Right atrium auricular region (tissue), 2 donors: ENCODE measurements at places on chromosomes 13 and 19. TPM values are rescaled to one million over a fixed set of nuclear protein-coding genes. Genes with fewer than 3 reads are reported as not detected.

The FLT3 gene
- total RNA-seq = 0.26 TPM

The ZNF256 gene
- 5.7 TPM for total RNA-seq

The CFAP97D2 gene
- not detected for total RNA-seq

GRCh38 chr13:76470991-76471390 lies 415.2 kb downstream of the KCTD12 start:
- peaks cover 9% of the 10 kb centered on the region for H3K4me1 ChIP-seq
- no peak for DNase-seq
- peak overlapping the region; percentile 24 for H3K27ac ChIP-seq
- H3K4me3 ChIP-seq = no peak overlapping the region
- no peaks in the 10 kb centered on the region for H3K36me3 ChIP-seq
- H3K27me3 ChIP-seq = no peaks in the 10 kb centered on the region
